Cortex of kidney (tissue), 1 donor: ENCODE measurements at places on chromosomes 2 and 18.

GRCh38 chr2:183284606-183285005 is 160.4 kb downstream of the NUP35 start:
- no peak for DNase-seq

- no peak for DNase-seq
Measured at GRCh38 chr2:167487728-167488127, 599.4 kb downstream of the XIRP2 start.

GRCh38 chr2:202147775-202148174 is 74.7 kb downstream of the KIAA2012 start:
- DNase-seq = no peak

GRCh38 chr2:11446733-11447248 is 19.2 kb downstream of the E2F6 start:
- no peak for DNase-seq

DNA sequence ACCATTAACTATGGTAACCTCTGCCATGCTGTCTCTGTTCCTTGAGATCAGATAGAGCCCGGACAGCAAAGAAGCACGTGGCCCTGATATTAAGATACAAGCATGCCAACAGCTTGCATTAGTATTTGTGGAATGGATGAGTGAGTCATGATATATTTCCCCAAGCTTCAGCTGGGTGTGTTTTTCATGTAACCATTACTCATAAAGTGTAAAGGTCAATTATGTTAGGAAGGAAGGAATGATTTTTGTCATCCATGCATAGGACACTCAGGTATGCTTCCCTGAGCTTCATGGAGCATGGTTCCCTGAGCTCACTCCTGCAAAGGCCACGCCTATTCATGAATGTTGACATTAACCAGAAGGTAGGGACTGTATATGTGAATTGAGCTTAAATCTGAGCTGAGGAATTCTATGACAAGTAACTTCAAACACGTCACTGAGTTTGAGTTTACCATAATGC is 74.6 kb downstream of the ARL4C start:
- DNase-seq = no peak
